Effector CD8-positive, alpha-beta T cell (primary cell): ENCODE measurements at places on chromosomes 7 and 10.

- no peak for DNase-seq
These were observed 618.4 kb upstream of the NRP1 start for GRCh38 chr10:33952692-33953360.

GRCh38 chr10:716821-717220 lies 27.4 kb upstream of the DIP2C start:
- no peak for DNase-seq

GRCh38 chr7:46071601-46072000 lies 150.5 kb upstream of the IGFBP3 start:
- no peak for DNase-seq

DNA sequence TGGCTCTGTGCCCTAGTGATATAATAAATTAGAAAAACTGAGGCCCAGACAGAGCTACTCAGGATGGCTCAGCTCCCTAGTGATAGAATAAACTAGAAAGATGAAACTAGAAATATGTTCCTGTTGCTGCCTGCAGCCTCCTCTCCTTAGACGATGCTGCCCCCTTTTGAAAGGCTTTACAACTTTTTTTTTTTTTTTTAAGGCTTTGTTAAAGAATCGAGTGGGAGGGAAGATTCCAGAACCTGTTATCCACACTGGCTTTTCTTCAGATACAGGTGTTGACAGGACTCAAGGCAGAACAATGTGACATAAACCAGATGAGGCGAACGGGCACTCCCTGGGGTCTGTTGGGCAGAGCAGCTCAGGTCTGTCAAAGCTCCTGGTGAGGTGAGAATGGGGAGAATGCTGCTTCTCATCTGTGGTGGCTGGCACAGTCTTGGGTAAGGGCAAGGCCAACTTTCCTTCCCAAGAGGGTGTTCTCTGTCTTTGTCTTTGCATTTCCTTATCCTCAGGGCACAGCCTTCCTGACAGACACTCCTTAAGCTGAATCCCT lies 175.1 kb downstream of the COBL start:
- DNase-seq: no peak

DNA sequence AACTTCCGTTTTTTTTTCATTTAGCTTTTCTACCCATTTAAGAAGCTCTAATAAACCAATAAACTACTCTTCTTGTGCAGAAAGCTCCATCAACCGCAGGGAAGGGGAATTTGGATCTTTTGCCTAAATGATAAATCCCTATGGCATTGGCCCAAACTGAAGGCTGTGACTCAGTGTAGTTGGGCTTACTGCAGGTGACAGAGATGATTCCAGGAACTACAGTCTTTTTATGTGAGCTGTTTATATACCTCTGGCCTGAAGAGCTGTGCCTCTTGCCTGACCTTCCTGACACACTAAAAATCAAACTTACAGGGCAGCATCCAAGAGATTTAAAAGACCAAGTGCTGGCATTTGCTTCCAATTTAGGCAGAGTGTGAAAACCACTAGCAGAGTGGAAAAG lies 25.2 kb downstream of the ABCB1 start:
- DNase-seq: no peak

DNA sequence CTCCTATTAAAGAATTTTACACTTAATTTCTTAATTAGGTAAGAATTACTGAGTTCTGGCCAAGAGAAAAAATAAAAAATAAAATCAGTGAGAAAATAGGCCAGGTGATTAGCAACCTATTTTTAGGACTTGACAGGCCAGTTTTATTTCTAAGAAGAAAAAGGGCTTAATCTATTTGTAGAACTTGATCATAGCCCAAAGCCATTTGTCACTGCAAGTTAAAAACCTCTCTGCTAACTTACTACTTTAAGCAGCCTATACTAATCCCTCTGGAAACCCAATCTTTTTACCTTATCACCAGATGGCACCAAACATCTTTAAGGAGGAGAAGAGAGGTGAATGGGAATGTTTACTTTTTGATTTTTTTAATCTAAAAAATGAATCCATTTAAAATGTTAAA lies 222.1 kb upstream of the RHOBTB1 start:
- no peak for DNase-seq

GRCh38 chr10:127679642-127680255 lies 57.2 kb upstream of the FOXI2 start:
- no peak for DNase-seq

DNA sequence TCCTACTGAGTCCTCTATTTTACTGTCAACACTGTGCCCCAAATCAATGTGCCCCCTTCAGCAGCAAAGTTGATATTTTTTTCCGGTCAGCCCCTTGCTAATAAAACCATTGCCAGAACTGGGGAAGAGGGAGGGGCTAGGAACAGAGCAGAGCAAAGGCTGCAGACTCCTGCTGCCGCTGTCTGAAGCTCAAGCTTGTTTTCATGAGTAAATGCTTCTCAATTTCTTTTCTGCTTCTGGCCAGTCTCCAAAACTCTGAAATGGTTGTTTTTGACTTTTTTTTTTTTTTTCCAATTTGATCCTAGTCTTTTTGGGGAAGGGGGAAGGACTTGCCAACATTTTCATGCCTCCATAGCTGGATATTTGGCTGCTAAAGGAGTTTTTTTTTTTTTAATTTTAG lies 26.7 kb upstream of the PROSER2 start:
- DNase-seq: no peak

DNA sequence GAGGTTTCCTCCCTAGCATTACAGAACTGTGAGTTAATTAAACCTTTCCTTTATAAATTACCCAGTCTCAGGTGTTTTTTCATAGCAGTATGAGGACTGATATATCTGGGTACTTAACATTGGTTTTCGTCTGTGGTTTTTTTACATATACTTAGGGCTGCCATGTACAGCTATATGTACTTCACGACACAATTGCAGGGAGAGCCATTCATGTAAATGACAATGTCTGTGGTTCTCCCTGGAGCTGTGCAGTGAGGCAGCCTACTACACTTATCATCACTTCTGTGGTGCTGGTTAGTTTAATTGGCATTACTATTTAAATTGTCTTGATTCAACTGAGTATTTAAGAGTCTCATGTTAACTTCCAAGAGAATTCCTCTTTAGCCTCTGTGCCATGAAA lies 40.7 kb downstream of the AVL9 start:
- DNase-seq: no peak

DNA sequence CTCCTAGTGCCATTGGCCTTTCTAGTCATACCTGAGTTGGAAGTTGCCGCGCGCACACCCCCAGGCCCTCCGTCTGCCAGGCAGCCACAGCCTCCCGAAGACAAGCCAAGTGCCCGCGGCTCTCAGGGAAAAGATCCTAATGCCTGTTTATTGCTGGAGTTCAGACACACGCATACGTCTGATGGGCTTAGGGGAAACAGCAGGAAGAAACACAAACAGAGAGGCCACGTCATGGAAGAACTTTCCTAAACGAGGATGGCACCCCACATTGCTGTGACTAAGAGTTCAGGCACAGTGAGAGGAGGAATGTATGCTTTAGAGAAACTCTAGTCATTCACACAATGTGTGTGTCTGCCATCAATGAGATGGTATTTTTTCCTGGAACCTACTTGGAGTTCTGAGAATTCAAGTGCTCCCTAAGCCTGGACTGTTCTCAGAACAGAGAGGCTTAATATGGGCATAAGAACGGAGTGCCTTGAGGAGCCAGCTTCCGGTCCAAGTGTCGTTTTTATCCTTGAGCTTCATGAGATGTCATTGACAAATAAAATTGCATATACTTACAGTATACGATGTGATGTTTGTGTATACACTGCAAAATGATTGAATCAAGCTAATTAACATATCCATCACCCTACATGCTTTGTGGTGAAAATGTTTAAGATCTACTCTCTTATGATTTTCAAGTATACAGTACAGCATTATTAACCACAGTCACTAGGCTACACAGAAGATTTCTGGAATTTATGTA lies 11.6 kb upstream of the RBP3 start:
- DNase-seq: no peak

- DNase-seq: no peak
These were observed 5.3 kb upstream of the NEUROG3 start for GRCh38 chr10:69578508-69578991.

- DNase-seq: no peak
These were observed 56.8 kb upstream of the TMEM229A start for GRCh38 chr7:124089621-124090020.

- DNase-seq: no peak
These were observed 1.5 kb downstream of the HDAC9 start for GRCh38 chr7:18497082-18497481.

DNA sequence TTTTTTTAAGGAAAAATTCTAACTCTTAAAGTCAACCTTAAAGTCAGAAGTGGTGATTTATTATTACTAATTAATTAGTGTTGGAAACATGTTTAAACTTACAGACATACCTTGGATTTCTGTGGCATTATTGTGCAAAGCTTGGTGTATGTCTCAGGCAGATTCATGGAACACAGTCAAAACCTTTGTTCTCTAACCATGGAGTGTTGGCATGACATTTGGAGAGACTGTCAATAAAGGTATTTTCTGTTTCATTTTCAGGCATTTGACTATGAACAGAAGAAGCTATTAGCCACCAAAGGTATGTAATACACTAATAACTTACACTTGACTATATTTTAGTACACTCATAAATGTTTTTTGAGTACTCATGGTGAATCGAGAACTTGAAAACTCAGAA lies 293.7 kb downstream of the BICC1 start:
- no peak for DNase-seq

DNA sequence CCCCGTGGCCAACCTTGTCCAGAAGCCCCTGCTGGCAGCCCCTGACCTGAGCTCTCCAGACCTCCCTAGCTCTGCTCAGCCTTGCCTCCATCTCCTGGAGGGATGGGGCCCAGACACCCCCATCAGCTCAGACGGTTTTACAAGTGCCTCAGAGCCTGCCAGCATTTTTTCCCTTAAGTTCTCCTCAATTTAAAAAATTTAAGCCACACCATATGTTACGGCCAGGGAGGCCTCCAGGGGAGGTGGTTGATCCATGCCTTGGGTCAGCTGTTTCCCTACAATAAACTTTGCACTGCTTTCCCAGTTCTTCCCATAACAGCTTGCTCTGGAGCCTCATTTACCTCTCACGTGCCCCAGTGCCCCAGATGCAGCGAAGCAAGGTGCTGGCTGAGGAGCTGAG lies 143.5 kb downstream of the RGS10 start:
- DNase-seq: no peak

- DNase-seq: no peak
These were observed 168.3 kb upstream of the AUTS2 start for GRCh38 chr7:69429911-69430383.

- no peak for DNase-seq
These were observed 263.6 kb upstream of the ZMIZ1 start for GRCh38 chr10:78805176-78805575.

GRCh38 chr7:52475001-52475582 lies 560.3 kb upstream of the POM121L12 start:
- no peak for DNase-seq

GRCh38 chr10:96797485-96797884 lies 34.6 kb upstream of the LCOR start:
- no peak for DNase-seq

DNA sequence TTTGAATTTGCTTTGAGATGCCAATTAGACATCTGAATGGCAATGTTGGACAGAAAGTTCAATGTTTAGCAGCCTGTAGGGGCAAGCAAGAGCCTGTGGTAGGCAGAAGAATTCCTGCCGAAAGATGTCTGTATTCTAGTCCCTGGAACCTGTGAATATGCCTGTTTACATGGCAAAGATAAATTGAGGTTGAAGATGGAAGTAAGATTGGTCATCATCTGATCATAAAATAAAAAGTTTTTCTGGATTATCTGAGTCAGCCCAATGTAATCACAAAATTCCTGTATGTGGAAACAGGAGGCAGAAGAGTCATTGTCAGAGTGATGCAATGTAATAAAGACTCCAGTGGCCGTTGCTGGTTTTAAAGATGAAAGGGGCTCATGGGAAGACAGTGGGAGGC lies 430.5 kb downstream of the MDFIC start:
- no peak for DNase-seq
